ENCODE measurements at places on chromosomes 12 and 14.

DNA sequence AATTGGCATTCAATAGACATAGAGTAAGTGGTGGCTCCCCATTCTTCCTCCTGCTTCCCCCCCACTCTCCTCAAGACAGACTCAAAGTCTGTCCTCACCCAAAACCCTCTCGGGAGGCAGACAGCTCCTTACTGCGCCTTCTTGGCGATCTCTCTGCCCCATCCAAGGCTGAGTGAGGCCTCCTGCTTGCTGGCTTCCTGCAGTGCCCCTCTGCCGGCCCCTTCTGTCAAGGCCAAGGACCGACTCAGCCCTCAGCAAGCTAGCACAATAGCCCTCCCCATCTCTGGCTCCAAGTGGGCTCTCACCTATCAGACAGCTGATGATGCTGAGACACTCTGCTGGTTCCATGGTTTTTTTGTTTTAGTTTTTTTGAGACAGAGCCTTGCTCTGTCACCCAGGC, 62.5 kb upstream of the DLK1 start:
- no peak for DNase-seq

- peak; percentile 27 for DNase-seq
Observed at GRCh38 chr14:76352639-76353281, 23.2 kb upstream of the ESRRB start.

GRCh38 chr12:68686262-68686594, 550 bp upstream of the NUP107 start:
- DNase-seq = no peak

GRCh38 chr14:92497391-92497790, 16.2 kb upstream of the RIN3 start:
- DNase-seq = no peak

- DNase-seq = no peak
Observed at GRCh38 chr12:105227879-105228278, 8.1 kb downstream of the APPL2 start.

- no peak for DNase-seq
Observed at GRCh38 chr14:59241121-59241520, 52.7 kb downstream of the DAAM1 start.

GRCh38 chr14:78767436-78767835, 597.3 kb downstream of the NRXN3 start:
- no peak for DNase-seq

- DNase-seq = no peak
Observed at GRCh38 chr14:75470238-75470797, 42.5 kb downstream of the JDP2 start.

DNA sequence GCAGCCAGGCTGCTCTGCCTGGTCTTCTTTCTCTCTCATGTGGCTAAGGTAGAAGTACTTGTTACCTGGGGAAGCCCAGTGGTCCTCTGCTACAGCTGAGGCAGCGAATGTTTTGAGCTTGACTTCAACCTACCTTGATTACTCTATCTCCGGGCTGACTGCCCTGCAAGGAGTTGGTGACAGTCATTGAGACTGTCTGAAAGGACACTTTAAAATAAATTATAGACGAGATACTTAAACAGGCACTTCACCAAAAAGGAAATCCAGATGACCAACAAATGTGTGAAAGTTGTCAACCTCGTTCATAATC, 474 bp upstream of the CIT start:
- no peak for DNase-seq

- no peak for DNase-seq
Observed at GRCh38 chr14:79260406-79260805, 950.9 kb downstream of the DIO2 start.

- DNase-seq = no peak
Observed at GRCh38 chr14:102971314-102971713, 48.9 kb downstream of the AMN start.

DNA sequence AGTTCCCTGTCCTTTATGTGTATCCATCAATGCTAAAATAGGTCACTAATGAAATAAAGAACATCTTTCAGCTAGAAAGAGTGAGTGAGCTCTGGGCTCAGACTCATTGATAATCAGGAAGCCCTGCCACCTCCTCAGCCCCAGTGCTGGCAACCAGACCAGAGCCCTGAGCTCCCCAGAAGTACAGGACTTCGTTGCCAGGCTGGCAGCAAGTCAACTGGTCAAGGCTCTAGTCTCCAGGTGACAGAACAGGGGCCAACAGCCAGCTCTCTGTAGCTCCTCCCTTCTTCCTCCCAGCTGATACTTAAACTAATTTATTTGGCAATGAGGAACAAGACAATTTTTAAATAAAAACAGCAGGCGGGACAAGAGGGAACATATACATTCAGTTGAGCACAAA, 145.3 kb downstream of the EGLN3 start:
- no peak for DNase-seq

- no peak for DNase-seq
Observed at GRCh38 chr12:56425193-56425592, 24.0 kb downstream of the TIMELESS start.

- DNase-seq = no peak
Observed at GRCh38 chr14:74478996-74479635, 14.0 kb downstream of the NPC2 start.

GRCh38 chr12:98788396-98788795, 143.3 kb downstream of the APAF1 start:
- no peak for DNase-seq

DNA sequence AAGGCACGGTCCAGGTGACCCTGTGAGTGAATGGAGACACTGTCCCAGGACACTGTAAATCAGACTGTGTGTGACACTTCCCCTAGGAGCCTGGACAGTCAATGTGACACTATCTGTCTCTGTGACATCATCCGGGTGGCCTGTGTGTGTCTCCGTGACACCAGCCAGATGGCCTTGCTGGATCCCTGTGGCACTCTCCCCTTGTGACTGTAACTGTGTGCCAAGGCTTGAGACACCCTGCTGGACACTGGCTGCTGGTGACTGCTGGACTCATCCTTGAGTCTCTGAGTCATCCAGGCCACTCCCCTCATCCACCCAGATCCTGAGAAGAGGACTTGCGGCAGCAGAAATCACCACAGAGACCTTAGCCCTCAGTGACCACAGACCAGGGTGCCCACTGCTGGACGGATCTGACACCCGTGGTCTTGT, 51.6 kb downstream of the MVK start:
- DNase-seq = peak; percentile 82

- no peak for DNase-seq
Observed at GRCh38 chr14:55114720-55115119, 14.3 kb upstream of the LGALS3 start.

DNA sequence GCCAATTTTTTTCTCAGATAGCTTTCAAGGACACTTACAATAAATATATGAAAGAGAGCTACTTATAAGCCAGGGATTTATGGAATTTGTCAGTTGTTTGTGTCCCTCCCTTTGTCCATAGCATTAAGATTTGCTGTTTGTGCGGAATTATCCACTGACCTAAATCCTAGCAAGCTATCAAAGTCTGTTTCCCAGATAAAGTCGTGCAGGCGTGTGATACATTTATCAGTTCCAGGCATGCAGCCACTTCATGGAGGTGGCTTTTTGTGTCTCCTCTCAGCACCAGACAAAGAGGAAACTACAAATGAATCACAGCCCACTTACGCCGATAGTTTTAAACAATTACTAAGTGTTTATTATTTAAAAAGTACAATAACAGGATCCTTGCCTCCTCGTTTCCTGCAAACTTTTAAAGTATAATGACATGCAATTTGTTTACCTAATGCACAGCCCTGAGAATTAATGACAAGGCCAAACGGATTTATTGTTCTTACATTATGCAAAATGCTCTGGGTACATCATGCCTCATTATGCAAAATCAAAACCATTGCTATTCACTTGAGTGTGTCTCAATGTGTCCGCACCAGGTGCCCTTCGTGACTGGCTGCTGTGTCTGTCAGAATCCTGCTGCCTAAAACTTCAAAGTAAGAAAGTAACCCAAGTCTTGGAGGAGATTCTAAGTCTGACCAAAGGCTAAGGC, 423.2 kb downstream of the GLT1D1 start:
- DNase-seq = no peak

DNA sequence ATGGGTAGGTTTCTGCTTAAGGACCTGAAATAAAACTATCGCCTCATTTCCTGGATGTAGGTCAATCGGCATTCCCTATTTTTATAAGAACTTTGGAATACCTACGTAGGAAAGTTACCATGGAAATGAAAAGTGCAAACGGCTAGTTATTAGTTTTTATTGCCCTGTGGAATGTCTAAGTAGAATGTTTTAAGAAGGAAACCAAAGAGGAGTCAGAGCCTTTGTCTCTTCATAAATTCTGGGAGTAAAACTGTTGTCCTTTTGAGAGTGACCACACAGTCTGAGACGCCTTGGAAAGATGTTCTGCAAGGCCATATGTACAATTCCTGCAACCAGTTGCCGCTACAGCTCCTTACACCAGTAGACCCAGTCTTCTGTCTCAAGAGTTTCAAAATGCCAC, 176.0 kb upstream of the SEL1L start:
- no peak for DNase-seq

DNA sequence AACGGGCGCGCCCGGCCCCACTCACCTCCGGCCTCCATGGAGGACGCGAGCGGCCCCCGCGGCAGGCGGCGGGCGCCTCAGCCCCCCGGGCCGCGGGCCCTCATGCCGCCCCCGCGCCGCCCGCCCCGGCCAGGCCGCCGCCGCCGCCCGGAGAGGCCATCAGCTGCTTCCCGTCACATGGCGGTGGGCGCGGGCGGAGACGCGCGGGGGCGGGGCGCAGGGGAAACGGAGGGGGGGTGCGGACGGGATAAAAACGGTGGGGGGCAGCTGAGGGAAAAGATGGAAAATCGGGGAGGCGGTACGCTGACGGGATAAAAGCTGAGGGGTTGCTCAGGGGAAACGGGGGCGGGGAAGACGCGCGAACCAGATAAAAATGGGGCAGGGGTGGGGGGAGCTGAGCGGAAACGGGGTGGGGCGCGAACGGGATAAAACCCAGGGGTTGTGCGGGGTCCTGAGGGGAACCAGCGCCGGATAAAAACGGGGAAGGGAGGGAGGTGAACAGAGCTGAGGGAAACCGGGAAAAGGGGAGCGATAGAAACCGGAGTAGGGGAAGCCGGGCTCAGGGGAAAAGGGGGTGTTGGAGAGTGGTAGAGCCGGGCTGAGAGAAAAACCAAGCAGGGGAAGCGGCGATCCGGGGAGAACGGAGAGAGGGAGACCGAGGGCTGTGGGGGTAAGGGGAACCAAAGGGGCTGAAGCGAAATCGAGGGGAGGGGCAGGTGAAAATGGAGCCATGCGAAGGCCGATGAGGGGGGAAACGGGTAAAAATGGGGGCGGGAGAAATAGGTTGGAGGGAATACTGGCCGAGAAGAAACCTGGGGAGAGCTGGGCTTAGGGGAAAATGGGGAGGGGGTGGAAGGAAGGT, at the start of gene WSB2:
WSB2 (minus strand) TSS at position 169 of the 862 bp plus-strand sequence; CDS start at position 38, 131 bp downstream.
- DNase-seq = peak; percentile 49

GRCh38 chr12:27226407-27226929, 17.6 kb upstream of the STK38L start:
- no peak for DNase-seq

GRCh38 chr12:39505554-39505953, 62.6 kb upstream of the KIF21A start:
- no peak for DNase-seq

GRCh38 chr12:89373763-89374572, 21.7 kb upstream of the DUSP6 start:
- DNase-seq = no peak

DNA sequence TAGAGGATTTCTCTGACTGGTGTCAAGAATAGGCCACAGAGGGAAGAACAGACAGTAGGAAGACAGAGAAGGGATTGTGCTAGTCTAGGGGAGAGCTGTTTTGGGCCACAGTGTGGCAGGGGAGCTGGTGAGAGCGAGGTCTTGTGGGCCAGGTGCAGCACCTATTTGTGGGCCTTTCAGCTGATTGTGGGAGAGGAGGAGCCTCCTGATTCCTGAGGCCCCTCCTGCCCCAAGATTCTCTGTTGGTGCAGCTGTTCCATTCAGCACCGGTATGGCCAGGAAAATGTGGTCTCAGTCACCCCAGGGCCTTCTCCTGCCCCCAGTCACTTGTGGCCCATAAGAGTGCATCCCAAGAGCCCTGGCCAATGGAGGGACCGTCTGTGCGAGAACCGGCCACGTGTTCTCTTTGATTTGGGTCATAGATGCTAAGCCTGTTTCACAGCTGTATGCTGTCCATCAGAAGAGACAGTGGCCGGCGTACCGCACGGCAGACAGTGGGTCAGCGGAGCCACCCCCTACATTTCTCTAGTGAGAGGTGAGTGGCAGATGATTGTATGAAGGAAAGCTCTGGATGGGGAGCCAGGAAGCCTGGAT, 27.7 kb downstream of the TPCN1 start:
- no peak for DNase-seq

- peak; percentile 21 for DNase-seq
Observed at GRCh38 chr12:118714051-118714460, 267.3 kb upstream of the SRRM4 start.

DNA sequence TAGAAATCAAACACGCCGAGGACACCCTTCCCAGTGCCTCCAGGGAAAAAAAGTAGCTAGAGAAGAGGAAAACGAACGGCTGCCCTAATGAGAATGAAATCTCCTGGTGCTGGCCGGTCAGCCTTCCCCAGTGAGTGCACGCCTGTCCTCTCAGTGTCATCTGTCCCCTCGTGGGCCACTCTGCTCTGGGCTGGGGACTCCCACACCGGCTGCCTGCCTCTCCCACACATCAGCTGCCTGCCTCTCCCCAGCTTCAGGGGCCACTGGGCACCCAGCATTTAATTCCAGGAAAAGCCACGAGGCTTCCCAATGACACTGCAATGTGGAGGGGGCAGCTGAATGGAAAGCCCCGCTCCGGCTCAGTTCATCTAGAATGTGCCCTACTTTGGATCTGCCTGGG, 59.0 kb downstream of the CCDC85C start:
- DNase-seq = no peak

GRCh38 chr14:71833476-71833875, 98.8 kb upstream of the RGS6 start:
- DNase-seq = no peak

DNA sequence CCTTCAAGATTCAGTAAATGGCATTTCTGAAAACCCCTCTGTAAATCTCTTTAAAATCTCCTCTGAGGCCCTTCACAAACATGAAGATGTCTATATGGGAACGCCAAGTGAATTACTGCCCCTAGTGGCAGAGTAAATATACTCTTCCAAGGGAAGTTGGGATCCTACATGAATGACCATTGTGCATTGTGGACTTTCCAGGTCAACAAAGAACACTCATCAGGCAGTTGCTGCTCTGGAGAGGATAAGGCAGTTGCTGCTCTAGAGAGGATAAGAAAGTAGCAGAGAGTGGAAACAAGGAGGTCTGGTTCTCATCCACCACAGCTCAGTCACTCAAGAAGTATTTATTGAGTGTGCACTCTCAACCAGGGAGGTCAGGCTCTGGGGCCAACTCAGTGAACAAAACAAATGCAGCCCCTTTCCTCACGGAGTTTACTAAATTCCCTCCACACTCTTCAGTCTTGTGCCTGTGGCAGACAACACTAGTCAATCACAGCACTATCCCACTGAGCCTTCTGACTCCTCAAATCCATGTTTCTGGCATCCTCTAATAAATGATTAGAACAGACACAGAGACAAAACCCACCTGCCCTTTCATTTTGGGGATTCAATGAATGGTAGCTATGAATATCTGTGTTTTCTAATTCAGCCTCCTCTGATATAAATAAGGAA, 52.9 kb downstream of the SVOP start:
- DNase-seq = no peak

- DNase-seq = no peak
Observed at GRCh38 chr14:35535483-35536112, 1.6 kb downstream of the INSM2 start.
